MCF 10A (cell line): ENCODE measurements at places on chromosomes 3 and 15. TPM values are rescaled to one million over a fixed set of nuclear protein-coding genes. Genes with fewer than 3 reads are reported as not detected.

DNA sequence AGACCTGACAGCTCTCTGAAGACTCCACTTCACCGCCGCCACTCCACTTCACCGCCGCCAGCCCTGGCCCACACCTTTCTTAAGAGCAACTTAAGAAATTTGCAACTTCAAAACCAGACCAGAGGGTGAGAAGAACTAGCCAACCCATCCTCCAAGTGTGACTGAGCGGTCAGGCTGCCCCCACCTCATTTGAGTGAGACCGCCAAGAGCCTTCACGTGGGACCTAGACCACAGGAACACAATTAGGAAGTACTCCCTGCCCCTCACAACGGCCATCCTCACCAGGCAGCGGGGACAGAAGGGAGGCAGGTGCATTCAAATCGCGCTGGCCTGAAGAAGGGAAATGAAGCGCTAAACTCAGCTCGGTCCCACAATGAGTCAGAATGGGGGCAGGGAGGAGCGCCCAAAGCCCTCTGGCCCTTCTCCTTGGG, 156.8 kb upstream of the BCL6 start:
- no peak overlapping the region for H3K27ac ChIP-seq
- no peaks in the 10 kb centered on the region for H3K27me3 ChIP-seq
- no peaks in the 10 kb centered on the region for H3K4me1 ChIP-seq
- H3K36me3 ChIP-seq, result no peaks in the 10 kb centered on the region

DNA sequence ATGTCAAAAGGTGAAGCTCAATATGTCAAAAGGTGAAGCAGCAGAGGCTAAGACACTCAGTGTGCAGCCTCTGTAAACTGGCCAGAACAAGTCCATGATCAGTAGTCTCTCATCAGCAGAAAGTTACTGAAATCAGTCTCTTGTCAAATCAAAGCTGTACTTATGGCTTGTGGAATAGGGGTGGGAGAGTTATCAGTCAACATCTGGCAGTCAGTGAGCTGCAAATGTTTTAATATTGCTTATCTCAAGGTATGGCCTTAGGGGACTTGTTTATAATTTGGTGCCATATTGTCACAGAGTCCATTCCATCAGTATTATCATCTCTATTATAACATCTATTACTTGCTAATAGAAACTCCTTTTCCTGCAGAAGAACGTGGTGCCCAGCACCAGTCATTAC, 14.9 kb upstream of the WDR49 start:
- no peak overlapping the region for H3K27ac ChIP-seq
- H3K27me3 ChIP-seq, result no peaks in the 10 kb centered on the region
- H3K36me3 ChIP-seq, result peaks cover 7% of the 10 kb centered on the region
- no peak for DNase-seq

DNA sequence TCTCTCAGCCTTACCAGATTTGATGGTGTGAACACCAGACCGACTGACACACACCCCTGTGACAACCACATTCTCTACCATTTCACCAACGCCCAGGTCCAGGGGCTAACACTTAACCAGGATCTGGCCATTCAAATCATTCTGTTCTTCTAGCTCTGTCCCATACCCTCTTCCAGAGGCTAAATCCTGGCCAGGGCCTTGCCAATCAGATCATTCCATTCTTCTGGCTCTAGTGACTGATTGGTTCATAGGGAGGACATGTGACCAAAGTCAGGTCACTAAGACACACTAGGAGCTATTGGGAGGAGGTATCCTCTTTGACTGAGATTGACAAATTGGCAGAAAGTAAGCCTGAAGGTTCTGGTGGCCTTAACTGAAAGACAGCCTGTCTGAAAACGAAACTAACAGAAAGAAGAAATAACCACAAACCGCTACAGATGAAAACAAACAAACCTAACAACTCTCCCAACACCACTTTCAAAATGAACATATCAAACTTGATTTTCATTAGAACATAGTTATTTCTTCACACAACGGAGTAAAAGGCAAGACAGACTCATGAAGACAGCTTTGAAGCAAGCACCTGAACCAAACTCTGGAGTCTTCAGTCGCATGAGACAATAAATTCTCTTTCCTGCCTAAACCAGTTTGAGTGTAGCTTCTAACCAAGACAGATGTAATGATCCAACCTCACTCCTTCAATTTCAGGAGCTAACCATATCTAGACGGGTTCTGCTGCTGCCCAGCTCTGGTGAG, 68.5 kb downstream of the TRANK1 start:
- no peak overlapping the region for H3K27ac ChIP-seq
- H3K4me1 ChIP-seq, result peaks cover 6% of the 10 kb centered on the region
- no peak overlapping the region for H3K4me3 ChIP-seq
- no peak for DNase-seq

GRCh38 chr15:58342508-58342907, 89.3 kb upstream of the LIPC start:
- DNase-seq, result no peak
- H3K27me3 ChIP-seq, result no peaks in the 10 kb centered on the region
- H3K4me3 ChIP-seq, result no peak overlapping the region
- no peaks in the 10 kb centered on the region for H3K4me1 ChIP-seq

DNA sequence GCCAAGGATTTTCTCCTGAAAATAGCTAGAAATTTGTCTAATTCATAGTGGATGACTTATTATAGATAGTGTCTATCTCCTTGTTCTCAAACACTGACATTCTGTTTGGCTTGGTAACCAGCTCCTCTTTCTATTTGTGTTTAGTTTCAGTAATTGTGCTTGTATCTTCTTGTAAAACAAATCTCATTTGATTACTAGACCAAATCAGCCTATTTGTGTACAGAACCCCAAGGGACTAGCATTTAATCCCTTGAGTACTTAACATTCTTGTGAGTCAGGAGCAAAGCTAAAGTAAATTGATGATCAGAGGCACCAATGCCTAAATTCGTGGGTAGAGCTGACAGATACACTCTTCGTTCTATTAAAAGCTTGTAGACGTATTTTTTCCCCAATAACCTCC, 306.5 kb upstream of the SLITRK3 start:
- no peaks in the 10 kb centered on the region for H3K27me3 ChIP-seq
- H3K4me3 ChIP-seq, result no peak overlapping the region
- no peak for DNase-seq
- peaks cover 6% of the 10 kb centered on the region for H3K4me1 ChIP-seq
- no peaks in the 10 kb centered on the region for H3K36me3 ChIP-seq

DNA sequence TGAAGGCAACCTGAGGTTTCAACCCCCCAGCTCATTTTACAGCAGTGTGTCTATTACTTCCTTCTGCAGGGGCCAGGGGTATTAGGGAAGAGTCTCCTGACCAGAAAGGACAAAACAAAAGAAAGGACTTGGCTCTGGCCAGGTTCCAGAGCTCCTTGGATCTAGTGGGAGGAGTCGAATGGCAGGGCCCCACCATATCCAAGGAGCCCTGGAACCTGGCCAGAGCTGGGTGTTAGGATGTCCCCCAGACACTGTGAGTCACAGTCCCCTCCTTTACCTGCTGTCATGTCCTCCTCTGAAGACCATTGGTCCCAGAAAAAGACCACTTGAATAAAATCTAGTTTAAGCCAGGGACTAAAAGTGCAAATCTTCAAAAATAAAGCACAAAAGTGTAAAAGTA, 113.2 kb downstream of the EEFSEC start:
- H3K27me3 ChIP-seq, result no peaks in the 10 kb centered on the region
- no peak overlapping the region for H3K27ac ChIP-seq
- no peak overlapping the region for H3K4me3 ChIP-seq
- H3K4me1 ChIP-seq, result peaks cover 5% of the 10 kb centered on the region

DNA sequence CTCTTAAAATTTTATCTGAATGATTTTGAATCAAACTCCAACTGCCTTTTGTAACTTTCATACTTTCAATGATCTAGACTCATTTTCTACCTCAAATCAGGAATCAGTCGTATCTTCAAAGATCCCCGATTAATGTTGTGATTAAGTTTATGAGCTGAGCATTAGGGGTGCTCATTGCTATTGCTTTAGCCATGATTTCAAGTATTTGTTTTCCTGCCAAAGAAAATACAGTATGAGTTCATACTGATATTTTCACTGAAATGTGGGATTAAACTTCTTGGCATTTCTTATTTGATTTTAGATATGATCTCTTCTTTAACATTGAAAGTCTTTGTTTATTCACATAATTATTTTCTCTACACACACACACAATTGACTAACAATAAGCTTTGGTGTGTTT, 785.6 kb downstream of the NTRK3 start:
- no peaks in the 10 kb centered on the region for H3K4me1 ChIP-seq
- no peak for DNase-seq
- H3K36me3 ChIP-seq, result no peaks in the 10 kb centered on the region
- H3K27me3 ChIP-seq, result no peaks in the 10 kb centered on the region
- H3K27ac ChIP-seq, result no peak overlapping the region
- no peak overlapping the region for H3K4me3 ChIP-seq

DNA sequence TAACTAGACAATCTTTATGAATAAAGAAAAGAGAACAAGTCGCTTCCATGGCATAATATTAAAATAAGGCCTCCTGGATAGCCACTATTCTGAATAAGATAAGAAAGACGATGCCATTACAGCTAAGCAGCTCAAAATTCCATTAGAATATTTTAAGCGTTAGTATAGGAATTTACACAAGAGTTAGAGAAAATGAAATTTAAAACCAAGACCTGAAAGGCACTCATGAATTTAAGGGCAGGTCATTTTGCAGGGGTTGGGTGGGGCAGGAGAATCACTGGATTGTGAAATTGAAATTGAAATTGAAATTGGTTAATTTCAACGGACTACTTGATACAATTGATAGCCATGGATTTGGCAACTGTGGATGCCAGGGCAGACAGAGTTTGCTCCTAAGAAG, 91.8 kb upstream of the GOLGA8J start:
- DNase-seq, result no peak
- no peak overlapping the region for H3K4me3 ChIP-seq
- no peaks in the 10 kb centered on the region for H3K4me1 ChIP-seq
- H3K27ac ChIP-seq, result no peak overlapping the region
- H3K27me3 ChIP-seq, result no peaks in the 10 kb centered on the region
- no peaks in the 10 kb centered on the region for H3K36me3 ChIP-seq

- peaks cover 28% of the 10 kb centered on the region for H3K4me1 ChIP-seq
- no peaks in the 10 kb centered on the region for H3K27me3 ChIP-seq
- H3K27ac ChIP-seq, result no peak overlapping the region
Observed at GRCh38 chr3:11197484-11197883, 43.2 kb downstream of the HRH1 start.

GRCh38 chr3:77500721-77501120, 460.8 kb downstream of the ROBO2 start:
- H3K4me3 ChIP-seq, result no peak overlapping the region
- DNase-seq, result no peak
- H3K4me1 ChIP-seq, result no peaks in the 10 kb centered on the region

- no peak overlapping the region for H3K27ac ChIP-seq
- DNase-seq, result peak; percentile 34
- no peaks in the 10 kb centered on the region for H3K4me1 ChIP-seq
- peaks cover 5% of the 10 kb centered on the region for H3K27me3 ChIP-seq
- no peaks in the 10 kb centered on the region for H3K36me3 ChIP-seq
- no peak overlapping the region for H3K4me3 ChIP-seq
Observed at GRCh38 chr3:45343947-45344346, 44.4 kb upstream of the LARS2 start.

- H3K27me3 ChIP-seq, result no peaks in the 10 kb centered on the region
- H3K4me3 ChIP-seq, result no peak overlapping the region
- DNase-seq, result no peak
- H3K27ac ChIP-seq, result no peak overlapping the region
- no peaks in the 10 kb centered on the region for H3K4me1 ChIP-seq
- H3K36me3 ChIP-seq, result no peaks in the 10 kb centered on the region
Observed at GRCh38 chr3:141796081-141796888, 33.1 kb downstream of the GRK7 start.

GRCh38 chr3:14750650-14751049, 68.1 kb upstream of the FGD5 start:
- H3K27me3 ChIP-seq, result peaks cover 57% of the 10 kb centered on the region
- no peak for DNase-seq
- no peak overlapping the region for H3K27ac ChIP-seq
- H3K36me3 ChIP-seq, result no peaks in the 10 kb centered on the region

GRCh38 chr15:90047956-90048575, 46.9 kb downstream of the ZNF710 start:
- H3K4me3 ChIP-seq, result no peak overlapping the region
- no peak for DNase-seq
- peaks cover 25% of the 10 kb centered on the region for H3K4me1 ChIP-seq
- no peaks in the 10 kb centered on the region for H3K27me3 ChIP-seq
- peaks cover 17% of the 10 kb centered on the region for H3K36me3 ChIP-seq

Gene C15orf39
- total RNA-seq, result 13.3 and 17.2 TPM in 2 replicates

Gene PLSCR4
- total RNA-seq, result 2.5 and 4.4 TPM in 2 replicates

Gene ROPN1
- not detected in 2 replicates for total RNA-seq
